ENCODE measurements at places on chromosomes 1 and 21.

DNA sequence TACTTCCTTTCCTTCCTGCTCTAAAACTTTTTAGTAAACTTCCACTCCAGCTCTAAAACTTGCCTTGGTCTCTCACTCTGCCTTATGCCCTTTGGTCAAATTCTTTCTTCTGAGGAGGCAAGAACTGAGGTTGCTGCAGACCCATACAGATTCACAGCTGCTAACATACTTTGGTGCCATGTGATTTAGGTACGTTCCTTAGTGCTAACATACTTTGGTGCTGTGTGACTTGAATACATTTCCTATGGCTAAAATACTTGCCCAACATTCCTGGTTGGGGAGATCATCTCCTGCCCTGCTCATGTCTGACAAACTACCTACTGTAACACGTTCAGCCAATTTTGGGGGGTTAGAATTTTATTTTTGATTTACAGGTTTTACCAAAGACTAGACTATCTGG lies 6.8 kb upstream of the ZBTB40 start:
- no peak for DNase-seq

GRCh38 chr1:75233302-75233929 lies 99.2 kb downstream of the LHX8 start:
- peak; percentile 46 for DNase-seq

- DNase-seq: no peak
These were observed 79.6 kb downstream of the NEGR1 start for GRCh38 chr1:72202761-72203160.

- no peak for DNase-seq
These were observed 21.3 kb upstream of the ASB17 start for GRCh38 chr1:75953461-75953860.

Measured in DMS153 (cell line).